T-helper 9 cell (primary cell): ENCODE measurements at places on chromosomes 16 and 17.
A peak's percentile ranks its signal among the peaks of the same experiment; 100 is the strongest.

- peak; percentile 62 for DNase-seq
Measured at GRCh38 chr17:73211745-73212144, 18.9 kb downstream of the COG1 start.

GRCh38 chr17:8946476-8946875 lies 19.0 kb downstream of the PIK3R5 start:
- no peak for DNase-seq

DNA sequence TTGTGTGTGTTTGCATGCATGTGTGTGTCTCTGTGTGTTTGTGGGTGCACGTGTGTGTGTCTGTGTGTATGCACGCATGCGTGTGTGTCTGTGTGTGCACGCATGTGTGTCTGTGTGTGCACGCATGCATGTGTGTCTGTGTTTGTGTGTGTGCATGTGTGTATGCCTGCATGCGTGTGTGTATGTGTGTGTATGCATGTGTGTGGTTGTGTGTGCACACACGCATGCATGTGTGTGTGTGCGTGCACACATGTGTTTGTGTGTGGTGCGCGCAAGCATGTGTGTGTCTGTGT lies 239.9 kb upstream of the TNRC6C start:
- no peak for DNase-seq

GRCh38 chr17:69819316-69820087 lies 255.5 kb upstream of the KCNJ16 start:
- DNase-seq = no peak

DNA sequence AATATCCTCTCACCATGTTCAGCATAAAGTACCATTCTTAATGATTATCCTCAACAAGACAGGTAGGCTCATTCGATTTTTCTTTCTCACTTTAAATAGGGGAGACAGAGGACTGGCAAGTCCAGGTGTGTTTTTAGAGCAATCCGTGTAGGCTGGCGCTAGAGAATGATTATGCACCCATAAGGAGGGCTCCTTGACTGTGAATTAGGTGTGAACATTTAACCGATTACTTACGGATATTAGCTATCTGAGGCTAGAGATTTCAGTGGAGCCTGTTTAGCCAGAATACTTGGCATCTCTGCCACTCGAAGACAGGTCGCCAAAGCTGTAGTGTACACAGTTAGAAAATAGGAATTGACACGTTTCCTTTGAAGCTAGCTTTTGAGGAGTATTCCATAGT lies 1.9 kb downstream of the SEC14L1 start:
- no peak for DNase-seq

DNA sequence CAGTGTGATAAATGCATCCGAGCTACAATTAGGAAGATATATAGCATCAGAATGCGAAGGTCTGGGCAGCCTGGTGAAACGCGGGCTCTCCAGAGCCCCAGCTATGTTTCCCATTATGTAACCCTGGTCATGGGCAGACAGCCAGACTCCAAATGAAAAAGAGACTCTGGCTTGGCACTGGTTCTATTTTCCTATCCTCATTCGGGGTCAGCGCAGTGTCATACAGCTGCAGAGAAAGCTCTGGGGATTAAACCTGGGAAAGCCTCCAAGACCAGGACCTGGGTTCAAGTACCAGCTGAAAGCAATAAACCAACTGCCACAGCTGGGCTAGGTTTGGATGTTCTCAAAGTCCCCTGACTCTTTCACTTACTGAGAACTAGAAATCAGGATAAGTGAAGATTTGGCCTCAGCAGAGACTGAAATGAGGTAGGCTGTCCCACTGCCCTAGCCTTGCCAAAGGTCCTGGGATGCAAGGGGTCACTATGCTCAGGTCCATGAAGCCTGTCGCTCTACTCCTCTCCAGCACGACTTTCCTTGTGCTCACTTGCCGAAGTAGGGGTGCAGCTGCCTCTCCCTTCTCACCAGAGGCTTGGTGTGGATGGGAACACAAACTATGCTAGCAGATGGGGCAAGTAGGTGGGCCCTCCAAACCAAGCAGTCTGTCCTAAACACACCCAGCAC lies 123.8 kb downstream of the SMG6 start:
- DNase-seq = no peak

DNA sequence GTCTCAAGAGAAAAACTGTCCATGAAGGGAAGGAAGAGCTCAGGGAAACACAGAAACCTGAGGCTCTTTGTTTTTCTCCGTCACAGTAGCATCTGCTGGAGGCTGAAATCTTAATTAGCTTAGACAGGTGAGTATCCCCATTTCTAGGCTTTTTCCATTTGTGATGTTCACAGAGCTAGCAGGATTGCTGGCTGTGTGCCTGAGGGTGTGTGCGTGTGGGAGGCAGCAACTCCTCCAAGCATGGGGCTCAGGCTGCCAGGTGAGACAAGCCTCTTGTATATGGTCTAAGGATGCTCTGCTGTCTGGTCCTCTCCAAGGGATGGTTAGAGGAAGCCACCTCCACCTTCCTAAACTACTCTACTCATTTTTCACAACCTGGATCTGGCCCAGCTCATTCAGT lies 569.9 kb downstream of the HS3ST4 start:
- no peak for DNase-seq

DNA sequence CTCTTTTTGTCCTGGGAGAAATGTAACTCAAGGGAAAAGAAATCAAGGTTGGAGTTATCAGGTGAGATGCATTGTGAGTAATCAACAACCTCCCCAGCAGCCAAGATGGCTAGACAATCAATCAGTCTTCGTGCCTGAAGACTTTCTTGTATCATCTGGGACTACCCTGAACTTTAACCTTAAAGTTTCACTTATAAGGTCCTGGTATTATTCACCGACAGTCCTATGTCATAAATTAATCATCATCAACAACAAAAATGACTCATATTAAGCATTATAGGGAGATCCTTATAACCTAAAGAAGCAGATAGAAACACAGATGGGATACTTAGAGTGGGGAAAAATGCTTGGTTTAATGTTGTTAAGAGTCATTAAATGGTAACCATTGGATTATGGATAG lies 7.7 kb upstream of the TEKT3 start:
- no peak for DNase-seq

DNA sequence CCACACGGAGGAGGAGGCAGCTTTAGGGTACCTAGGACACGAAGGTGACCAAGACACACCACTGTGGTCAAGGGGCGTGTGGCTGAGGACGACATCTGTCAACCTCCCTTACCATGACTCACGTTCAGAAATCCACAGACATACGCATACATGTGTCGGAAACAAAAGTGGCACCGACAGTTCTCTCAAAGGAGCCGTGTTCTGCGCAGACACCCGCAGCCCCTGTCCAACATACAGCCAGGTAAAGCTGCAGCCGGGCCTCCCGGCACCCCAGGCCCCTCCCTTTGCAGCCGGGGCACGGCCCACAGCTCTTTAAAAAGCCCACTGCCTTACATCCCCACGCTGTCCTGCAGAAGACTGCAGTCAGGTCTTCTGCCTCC lies 40.5 kb upstream of the KLHDC4 start:
- DNase-seq = no peak

DNA sequence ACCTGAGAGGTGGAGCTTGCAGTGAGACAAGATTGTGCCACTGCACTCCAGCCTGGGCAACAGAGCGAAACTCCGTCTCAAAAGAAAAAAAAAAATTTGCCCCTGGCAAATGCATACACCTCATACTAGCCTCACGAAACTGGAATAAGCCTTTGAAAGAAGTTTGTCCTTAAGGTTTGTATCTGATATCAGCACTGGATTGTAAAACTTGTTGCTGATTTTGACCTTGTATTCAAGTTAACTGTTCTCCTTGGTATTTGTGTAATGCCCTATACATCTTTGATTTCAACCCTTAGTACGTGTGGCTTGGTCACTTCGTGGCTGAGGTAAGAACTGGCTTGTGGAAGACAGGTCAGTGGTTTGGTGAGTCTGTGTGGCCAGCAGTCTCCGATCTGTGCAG lies 6.2 kb upstream of the FLCN start:
- DNase-seq = no peak

GRCh38 chr16:86300746-86301481 lies 209.4 kb upstream of the FOXF1 start:
- DNase-seq = no peak

GRCh38 chr17:39632153-39632941 lies 4.6 kb upstream of the STARD3 start:
- DNase-seq = no peak

- no peak for DNase-seq
Measured at GRCh38 chr16:23156946-23157460, 7.8 kb upstream of the USP31 start.

DNA sequence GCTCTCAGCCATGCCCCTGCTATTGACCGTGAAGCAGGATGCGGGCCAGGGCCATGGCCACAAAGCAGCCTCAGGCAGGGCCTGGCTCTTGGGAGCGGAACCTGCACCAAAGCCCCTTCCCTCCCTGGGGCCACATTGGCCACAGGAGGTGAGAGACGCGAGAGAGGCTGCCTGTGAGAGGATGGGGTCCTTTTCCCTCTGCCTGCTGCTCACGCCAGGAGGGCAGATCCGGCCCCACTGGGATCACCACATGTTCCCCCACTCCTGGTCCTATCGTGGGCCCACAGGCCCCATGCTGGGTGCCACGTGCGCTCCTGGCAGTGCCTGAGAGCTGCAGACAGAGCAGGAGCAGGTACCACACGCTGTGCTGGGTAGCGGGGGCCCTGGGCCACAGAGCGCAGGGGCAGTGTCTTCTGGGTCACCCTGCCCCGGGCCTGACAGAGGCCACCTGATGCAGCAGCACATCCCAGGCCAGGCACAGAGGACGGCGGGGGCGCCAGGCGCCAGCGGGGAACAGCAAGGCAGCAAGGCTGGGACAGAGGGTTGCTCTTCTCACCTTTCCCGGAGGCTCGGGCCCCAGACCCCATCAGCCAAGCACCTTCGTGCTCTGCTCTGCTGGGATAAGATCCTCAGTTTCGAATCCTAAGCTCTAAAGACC lies 9.2 kb upstream of the NUDT16L1 start:
- no peak for DNase-seq

DNA sequence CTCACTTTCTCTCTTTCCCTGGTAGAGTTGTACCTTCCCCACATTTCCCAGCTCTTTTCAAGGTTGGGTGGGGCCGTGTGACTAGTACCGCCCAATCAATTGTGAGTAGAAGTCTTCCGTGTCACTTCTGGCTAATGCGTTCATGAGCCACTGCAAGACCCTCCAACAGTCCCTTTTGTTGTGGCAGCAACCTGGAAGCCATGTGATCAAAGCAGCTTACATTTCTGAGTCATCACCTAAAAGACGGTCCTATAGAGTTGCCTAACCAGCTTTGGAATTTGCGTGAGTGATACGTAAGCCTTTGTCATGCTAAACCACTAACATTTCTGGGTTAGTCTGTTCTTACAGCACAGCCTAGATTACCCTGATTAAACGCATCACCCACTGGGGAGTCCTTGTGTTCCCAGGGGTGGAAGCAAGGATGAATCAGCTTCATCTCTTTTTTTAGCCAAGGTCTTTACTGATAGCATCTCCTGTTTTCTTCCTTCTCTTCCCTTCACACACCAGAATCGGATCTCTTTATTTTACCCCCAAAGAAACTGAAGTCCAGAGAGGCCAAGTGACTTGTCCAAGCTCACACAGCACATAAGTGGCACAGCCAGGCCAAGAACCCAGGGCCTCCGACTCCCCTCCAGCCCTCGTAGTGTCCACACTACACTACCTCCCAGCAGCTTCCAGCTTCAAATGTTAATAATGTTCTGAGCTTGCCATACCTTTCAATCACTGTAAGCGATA lies 366.3 kb upstream of the XYLT1 start:
- no peak for DNase-seq

DNA sequence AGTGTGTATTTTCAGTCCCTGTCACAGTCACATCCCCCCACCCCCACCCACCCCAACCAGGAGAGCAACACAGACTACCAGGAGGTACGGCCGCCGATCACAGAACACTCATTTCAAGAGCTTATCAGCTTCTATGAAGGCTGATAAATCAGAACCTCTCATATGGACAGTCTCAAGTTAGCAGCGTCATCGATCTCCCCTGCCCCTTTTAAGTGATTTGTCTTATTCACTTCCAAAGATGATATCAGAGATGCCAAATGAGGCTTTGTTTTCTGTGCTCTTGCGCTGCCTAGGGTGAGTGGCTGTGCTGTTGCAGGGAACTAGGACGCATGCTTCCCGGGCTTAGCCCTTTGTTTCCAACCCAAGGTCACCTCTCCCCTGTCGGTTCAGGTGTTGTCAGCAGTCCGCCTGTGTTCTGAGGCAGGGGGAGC lies 26.8 kb upstream of the PMFBP1 start:
- no peak for DNase-seq

- DNase-seq = no peak
Measured at GRCh38 chr17:79832218-79833109, 6.8 kb downstream of the CBX4 start.

DNA sequence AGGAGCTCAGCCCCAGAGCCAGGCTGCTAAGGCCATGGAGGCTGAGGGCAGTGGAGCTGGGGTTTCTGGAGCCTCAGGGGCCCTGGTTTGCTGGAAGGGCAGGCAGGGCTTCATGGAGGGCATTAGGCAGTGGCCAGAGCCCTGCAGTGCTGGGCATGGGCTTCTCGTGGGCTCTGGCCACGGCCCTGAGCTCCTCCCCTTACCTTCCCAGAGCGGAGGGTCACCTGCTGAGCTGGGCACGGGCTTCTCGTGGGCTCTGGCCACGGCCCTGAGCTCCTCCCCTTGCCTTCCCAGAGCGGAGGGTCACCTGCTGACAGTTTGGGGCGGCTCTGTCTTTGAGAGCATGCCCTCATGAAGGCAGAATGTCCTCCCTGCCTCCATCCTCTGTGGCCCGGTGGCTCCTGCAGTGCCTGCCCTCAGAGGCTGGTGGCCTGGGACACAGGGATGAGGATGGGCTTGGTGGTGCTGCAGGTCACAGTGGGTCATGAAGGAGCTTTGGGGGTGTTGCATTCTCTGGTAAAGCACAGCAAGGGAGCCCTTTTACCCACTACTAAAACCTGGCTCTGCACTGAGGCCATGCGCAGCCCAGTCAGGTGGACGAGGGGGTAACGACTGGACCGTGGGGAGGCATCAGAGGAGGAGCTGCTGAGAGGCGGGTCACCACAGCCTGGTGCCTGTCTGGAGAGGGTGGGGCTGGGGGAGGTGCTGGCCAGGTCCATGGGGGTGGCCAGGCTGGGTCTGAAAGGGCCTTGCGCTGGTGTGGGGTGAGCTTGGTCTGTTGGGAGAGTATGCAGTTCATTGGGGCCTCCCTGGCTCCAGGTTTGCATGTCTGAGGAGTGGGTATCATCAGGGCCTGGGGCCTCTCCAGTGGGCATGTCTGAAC lies 2.9 kb upstream of the RNPS1 start:
- DNase-seq = no peak

GRCh38 chr17:3802461-3803307 lies 1.7 kb upstream of the ITGAE start:
- no peak for DNase-seq

GRCh38 chr17:16432017-16432416 lies 16.6 kb downstream of the TRPV2 start:
- DNase-seq = no peak

GRCh38 chr17:6052926-6053325 lies 17.3 kb upstream of the WSCD1 start:
- DNase-seq = no peak

DNA sequence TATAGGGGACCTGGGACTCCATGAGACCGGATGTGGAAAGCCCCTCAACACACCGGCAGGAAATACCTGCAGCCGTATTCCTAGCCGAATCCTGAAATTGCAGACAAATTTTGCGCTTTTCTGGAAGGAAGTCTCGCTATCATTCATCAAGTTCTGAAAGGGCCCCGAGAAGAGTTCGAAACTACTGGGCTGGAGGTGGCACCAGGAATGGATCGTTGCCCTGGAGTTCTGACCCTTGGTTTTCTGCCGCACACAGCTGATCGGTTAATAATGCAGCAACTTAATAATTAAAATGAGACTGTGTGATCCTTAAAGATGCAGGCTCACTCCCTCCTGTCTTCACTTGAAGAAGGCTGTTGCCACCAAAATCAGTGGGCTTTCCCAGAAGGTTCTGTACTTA lies 55.7 kb upstream of the MRTFB start:
- no peak for DNase-seq
